CD4-positive, alpha-beta T cell treated with Interleukin-17A for 1 hour (primary cell): ENCODE measurements at places on chromosomes 6 and 20.

GRCh38 chr6:10398446-10399218, 16.2 kb downstream of the TFAP2A start:
- no peak for DNase-seq

DNA sequence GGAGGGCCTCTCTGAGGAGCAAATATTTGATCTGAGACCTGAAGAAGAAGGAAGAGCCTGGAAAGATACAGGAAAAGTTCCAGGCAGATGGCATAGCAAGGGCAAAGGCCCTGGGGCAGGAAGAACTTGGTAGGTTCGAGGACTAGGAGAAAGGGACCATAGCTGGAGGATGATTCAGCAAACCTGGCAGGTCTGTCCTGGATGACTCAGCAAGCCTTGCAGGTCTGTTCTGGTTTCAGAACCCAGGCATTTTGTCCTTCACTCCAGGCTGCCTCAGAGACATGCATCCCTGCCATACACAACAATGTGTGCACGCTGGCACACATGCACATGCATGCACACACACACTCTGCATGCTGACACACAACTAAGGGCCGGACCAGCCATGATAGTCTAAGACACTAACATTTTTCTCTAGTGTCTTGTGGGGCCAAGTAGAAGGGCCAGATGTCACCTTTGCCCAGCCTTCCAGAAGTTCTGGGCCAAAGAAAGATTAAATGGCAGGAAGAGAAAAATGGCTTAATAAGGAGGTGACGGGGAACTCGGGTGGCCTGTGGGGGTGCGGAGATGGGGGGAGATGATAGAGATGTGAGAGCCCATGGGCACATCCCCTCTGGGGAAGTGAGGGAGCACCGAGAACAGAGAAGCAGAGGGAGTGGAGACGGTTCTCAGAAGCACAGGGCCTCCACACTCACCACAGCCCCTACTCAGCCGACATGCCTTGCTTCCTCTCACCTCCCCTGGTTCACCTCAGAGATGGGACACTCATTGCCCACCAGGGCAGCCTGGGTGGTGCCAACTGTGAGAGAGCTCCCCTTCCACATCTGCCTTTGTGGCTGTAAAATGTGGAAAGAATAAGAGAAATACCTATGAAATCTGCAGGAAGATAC, 15.4 kb upstream of the TRIB3 start:
- DNase-seq, result no peak

GRCh38 chr6:106538145-106538544, 91.2 kb downstream of the RTN4IP1 start:
- peak; percentile 39 for DNase-seq

- DNase-seq, result no peak
These were observed 89.7 kb downstream of the LY86 start for GRCh38 chr6:6678185-6678671.

DNA sequence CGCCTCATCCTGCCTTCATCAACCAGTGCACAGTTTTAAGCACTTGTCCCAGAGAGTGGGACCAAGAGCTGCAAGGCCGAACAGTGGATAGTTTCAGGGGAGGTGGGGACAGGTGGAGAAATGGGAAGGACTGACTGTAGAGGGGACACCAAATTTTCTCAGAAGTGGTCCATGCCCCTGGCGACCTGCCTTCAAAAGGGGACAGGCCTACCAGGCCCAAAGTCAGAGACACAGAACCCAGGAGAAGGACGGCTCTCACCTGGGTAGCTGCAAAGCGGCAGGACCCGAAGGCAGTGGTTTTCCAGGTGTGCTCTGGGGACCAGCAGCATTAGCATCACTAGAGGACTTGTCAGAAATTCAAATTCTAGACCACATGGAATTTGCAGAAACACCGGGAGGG, 5.8 kb downstream of the TFEB start:
- no peak for DNase-seq

DNA sequence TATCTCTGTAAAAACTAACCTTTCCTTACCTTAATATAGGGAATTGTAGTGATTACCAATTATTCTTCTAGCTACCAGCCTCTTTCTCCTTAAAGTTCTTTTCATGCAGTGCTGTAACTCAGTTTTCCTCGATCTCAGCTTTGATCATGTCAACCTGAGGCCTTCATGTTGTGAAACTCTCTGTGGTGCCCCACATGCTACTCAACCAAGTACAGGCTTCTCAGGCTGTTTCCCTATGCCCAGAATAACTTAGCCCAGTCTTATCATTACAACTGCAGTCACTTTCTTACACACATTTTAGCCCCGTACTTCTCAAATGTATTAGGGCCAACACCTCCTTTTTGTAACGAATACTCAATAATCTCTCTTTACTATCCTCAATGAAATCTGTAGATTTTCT, 90.1 kb upstream of the SUPT3H start:
- DNase-seq, result no peak

GRCh38 chr6:11076540-11076939, 17.1 kb upstream of the SMIM13 start:
- DNase-seq, result no peak

DNA sequence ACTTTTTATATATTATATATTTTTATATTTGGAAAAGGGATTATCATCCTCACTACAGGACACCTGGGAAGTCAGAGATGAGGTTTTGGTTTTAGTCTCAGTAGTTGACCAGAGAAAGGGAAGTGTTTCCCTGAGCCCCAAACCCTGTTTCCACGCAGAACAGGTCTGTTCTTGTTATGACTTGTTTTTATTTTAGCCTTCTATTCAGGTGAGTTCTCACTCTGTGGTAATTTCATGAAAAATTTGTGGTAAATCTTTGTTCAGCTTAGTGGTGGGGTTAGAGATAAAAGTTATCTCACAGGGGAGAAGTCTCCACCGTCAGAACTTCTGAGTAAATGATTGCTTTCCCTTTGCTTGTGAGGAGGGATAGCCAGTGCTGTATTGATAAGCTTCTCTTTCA, 224.9 kb downstream of the FARS2 start:
- no peak for DNase-seq

GRCh38 chr6:90611543-90612312, 24.9 kb upstream of the MAP3K7 start:
- DNase-seq, result no peak

DNA sequence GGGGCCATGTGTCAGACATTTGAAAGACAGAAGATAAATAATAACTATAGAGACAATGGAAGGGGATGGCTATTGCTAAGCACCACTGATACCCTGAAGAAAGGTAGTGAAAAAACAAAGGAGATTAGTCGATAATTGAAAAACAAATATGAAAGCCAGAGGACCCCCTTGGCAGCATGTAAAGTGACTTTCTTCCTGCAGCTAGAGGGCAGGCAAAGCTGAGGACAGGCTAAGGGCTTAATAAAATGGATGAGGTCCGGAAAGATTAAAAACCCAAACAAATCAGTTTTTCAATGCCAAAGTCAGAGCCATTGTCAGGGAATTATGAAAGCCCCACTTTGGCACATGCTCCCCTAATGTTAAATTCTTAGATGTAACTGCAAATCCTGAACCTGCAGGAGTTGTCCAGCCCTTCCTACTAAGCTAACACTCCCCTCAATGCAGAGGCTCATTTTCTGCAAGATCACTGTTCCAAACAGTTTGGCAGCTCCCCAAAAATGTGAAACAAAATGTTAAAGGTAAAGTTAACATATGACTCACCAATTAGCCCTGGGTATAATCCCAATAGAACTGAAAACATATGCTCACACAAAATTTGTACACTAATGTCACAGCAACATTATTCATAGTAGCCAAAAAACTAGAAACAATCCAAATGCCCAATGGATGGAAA, 1177.9 kb downstream of the GRIK2 start:
- no peak for DNase-seq

DNA sequence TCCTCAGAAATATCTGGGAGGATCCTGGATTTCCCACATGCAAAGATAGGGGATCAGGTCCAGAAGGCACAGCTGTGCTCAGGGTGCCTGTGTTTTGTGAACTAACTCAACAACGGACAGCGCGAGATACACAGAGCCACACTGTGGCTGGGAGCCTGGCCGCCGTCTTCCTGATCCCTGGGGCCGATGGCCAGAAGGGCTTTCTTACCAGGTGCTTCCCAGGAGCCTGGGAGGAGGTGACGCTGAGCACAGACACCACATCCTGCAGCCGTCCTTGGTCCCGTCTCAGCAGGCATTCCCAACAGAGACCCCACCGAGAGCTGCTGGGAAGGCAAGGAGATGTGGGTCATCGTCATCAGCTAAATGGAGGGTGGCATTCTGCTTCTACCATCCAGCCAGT, 144.6 kb upstream of the AFDN start:
- DNase-seq, result no peak

DNA sequence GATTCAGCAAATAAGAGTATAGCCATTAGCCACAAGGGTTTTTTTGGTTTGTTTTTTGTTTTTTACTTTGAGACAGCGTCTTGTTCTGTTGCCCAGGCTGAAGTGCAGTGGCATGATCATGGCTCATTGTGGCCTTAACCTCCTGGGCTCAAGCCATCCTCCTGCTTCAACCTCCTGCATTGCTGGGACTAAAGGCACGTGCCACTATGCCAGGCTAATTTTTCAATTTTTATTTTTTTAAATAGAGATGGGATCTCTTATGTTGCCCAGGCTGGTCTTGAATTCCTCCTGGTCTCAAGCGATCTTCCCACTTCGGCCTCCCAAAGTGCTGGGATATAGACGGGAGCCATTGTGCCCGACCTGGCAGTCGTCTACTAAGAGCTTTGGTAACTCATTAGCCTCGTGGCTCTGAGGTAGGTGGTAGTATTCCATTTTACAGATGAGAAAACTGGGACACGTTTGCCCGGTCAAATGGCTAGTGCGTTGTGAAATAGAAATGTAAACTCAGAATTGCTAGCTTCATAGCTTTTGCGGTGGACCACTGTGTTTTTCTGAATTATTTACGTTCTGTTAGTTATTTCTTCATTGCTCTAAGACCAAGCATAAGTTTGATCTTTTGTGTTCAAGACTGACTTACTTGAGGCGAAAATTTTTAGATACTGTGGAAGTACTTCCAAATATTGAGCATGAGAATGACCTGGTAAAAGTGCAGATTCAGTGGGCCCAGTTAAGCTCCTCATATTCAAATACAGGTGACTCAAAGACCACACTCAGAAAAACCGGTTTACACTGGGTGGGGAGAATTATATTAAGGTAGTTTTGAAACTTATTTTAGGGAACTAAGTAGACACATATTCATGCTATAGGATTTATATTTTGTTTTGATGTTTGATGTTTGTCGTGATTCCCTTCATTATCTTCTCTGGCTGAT, 2.1 kb downstream of the PANK2 start:
- no peak for DNase-seq

- no peak for DNase-seq
These were observed 313.1 kb upstream of the SUPT3H start for GRCh38 chr6:45690846-45691245.

DNA sequence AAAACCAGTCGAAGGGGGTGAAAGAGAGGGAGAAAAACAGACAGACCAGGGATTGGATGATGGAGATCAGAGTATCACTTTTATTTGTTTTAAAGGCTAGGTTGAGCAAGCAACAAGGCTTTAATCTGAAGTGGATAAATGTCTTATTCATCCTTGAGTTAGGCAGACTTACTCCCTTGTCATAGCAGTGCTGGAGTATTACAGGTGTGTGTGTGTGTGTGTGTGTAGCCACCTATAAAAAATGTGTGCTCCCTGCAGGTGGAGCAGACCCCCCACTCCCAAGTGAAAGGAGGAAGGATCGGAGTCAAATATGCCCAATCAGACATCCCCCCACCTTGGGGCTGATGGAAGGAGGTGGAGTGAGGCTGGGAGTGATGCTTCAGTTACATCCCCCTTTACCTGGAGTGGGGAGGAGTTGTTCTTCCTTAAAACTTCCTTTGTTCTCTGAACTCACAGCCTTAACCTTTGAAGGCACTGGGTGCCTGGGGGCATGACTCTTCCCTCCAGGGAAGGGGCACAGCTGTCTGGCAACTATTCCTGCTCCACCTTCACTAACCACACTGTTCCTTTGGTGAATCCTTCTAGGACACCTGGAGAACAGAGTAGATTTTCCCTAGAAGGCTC, 27.3 kb downstream of the PTK7 start:
- no peak for DNase-seq

DNA sequence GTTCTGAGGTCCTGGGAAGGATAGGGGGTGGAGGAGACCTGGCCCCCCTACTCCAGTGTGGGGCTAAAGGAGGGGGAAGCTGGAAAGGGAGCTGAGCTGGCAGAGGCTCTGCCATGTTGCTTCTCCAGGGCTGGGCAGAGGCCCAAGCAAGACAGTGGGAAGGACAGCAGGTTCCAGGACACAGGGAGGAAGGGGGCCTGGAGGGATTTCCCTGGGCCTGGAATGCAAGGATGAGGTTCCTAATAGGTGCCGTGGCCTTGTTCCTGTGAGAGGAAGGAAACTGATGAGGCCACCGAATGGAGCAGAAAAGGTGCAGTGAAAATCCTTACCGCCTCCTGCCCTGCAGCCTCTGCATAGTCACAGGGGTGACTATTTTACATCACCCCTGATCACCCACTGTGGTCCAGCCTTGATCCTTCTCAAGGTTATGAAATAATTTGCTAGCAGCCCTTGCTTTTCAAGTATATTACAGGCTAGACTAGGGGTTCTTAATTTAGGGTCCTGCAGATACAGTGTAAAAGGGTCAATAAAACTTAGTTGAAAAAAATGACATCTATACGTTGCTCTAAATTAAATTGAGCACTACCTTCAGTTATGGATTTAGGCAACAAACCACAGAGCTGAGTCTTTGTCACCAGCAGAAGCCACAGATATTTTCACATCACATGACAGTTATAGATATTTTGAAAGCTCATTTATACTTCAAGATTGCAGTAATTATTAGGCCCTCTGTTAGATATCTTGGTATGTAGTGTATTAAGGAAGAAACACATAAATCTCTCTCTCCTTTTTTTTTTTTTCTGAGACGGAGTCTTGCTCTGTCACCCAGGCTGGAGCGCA, 45.7 kb upstream of the RNF24 start:
- DNase-seq, result no peak

- DNase-seq, result no peak
These were observed 409.9 kb upstream of the MARCKS start for GRCh38 chr6:113447088-113447831.

GRCh38 chr20:10137533-10137932, 81.1 kb upstream of the SNAP25 start:
- DNase-seq, result no peak

DNA sequence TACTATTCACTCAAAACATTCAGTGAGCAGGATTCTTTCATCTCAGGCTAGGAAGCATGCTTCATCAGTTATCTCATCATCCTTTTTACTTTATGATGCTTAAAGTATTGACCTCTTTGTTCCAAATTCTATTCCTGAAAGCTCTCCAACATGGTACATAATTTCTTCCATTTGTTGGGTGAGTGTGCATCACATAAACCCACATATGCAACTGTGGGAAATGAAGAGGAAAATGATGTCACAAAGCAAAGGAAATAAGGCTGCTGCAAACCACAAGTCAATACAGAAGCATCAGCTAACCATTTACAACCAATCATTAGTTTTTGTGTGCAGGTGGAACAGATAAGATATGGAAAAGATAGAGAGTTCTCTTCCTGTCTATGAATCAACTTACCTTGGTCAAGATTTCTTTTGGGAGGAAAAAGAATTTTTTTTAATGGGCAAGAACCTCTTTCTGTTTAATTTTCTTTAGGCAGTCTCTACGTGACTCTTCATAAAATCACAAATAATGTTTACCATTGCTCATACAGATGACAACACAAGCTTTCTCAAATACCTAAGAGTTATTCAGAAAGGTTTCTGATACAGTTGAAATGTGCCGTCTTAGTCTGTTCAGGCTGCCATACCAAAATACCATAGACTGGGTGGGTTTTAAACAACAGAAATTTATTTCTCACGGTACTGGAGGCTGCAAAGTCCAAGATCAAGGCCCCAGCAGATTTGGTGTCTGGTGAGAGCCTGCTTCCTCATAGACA, 259.9 kb downstream of the ADGRG6 start:
- peak; percentile 9 for DNase-seq
